ENCODE measurements at places on chromosomes 7 and 10.

DNA sequence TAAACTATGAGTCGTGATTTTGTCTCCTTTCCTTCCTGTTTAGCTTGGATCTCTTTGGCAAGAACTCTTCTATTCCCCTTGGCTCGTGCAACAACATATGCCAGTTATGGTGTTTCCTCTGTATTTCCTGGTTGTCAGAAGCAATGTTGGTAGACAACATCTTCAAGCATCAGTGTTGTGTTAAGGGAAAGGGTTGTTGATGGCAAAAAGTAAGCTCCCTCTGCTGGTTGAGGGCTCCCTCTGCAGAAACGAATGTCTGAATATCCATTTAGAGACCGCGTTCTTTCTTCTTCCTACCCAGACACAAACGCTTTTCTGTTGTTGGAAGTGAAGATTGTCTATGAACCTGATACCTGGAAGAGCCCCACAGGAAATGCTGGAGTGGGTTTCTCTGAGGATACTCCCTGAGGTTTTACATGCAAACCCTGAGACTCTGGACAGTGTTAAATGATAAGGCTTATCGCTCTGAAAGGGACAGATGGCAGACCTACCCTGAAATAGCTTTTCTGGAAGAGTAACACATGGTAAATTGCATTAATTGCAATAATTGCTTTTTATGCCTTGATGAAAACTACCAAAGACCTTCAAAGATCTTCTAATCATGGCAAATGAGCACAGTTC lies 23.5 kb upstream of the C1QL3 start:
- peak; percentile 70 for DNase-seq

DNA sequence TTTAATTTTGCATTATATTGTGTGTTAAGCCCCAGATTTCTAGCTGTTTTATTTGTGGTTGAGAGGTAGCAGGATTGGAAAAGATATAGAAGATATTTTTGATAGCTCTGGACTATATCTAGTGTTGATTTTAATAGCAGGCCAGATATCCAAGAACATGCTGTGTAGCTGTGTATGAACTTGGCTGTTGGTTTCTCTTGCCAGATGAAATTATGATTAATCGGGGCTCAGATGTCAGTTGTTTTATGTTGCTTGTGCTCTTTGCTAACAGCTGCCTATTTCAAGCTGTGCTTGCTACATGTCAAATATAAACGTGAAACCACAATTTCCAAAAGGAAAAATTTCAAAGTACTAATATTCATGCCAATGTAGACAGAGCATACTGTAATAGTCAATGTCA lies 141.1 kb downstream of the GRM3 start:
- no peak for DNase-seq

GRCh38 chr7:40586197-40586596 lies 451.4 kb downstream of the SUGCT start:
- peak; percentile 80 for DNase-seq

DNA sequence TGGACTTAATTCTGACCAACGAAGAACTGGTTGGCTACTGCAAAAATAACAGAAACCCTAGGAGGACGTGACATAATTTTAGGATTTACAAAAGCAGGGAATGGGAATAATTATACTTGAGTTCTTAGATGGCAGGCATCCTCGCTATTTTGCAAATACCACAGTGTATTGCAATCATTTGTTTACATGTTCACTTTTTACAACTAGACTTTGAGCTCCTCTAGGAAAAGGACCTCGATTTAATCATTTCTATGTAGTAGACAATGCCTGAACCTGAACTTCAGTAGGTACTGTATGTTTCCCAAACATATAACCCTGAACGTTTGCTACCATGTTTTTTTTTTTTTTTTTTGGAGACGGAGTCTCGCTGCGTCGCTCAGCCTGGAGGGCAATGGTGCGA lies 137.7 kb downstream of the CNOT4 start:
- no peak for DNase-seq

DNA sequence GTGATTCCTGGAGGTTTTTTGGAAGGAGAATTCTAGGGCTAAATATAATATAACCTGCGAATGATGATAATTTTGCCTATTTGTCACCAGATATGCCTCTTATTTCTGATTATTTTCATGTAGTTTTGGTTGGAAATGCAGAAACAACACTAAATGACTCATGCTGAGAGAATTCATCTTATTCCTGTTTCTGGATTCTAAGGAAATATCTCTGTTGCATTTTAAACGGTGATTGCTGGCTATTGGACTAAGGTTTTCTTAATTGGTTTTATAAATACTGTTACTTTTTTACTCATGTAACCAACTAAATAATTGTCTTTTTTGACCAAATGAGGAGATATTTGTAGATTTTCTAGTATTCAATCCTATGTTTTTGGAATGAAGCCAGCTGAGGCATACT lies 204.9 kb upstream of the NPSR1 start:
- no peak for DNase-seq

DNA sequence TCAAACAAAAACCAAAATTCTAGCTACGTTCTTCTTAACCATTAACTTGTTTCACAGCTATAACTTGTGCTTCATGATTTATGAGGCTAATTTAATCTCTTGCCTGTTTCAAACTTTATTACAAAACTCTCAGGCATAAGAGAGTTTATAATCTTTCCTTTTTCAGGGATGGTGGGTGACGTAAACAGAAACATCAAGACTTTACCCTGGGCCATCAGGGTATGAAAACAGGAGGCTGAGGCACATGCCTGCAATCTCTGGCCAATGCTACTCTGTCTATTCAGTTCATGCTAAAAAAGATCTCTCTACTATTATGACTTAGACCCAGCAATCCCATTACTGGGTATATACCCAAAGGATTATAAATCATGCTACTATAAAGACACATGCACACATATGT lies 55.9 kb upstream of the VWC2 start:
- DNase-seq: no peak

DNA sequence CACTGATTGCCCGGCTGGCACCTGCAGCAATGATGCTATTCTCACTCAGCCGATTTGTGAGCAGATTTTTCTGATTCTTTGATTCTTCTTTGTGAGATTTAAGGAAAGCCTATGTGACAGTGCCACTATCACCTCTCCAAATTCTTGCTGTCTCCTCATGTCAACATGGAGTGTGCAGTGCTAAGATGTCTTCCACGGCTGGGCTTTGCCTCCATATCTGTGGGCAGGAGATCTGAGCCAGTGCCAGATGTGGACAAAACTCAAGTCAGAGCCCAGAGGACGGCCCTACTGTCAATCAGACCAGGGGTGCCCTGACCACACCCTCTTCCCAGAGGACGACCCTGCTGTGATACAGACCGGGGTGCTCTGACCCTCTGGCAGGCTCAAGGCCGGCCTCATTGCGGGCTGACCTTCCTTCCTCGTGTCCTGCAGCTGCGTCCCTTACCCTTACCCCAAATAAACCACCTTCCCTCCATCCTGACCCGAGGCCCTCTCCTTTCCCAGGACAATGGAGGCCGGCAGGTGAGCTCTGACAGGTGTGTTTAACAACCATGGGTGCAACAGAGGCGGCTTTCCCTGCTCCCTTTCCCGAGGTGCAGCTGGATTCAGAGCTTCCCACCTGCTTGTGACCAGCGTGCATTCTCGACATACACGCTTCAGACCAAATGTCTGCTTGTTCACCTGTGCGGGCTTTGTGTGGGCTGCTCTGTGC lies 221.4 kb downstream of the ADARB2 start:
- DNase-seq: no peak

Data from Kasumi-1 (cell line).